ENCODE measurements at places on chromosomes 11 and 22.

- H3K27ac ChIP-seq: no peak overlapping the region
- H3K4me1 ChIP-seq: peaks cover 5% of the 10 kb centered on the region
- H3K4me3 ChIP-seq: no peak overlapping the region
- H3K27me3 ChIP-seq: no peaks in the 10 kb centered on the region
Measured at GRCh38 chr11:11969380-11970215, 38.8 kb downstream of the DKK3 start.

- no peaks in the 10 kb centered on the region for H3K27me3 ChIP-seq
- no peaks in the 10 kb centered on the region for H3K4me1 ChIP-seq
- no peak overlapping the region for H3K4me3 ChIP-seq
- no peaks in the 10 kb centered on the region for H3K36me3 ChIP-seq
Measured at GRCh38 chr11:108511851-108512474, 13.8 kb upstream of the POGLUT3 start.

GRCh38 chr11:117097389-117098268 is 599 bp downstream of the SIK3 start:
- H3K4me1 ChIP-seq: peaks cover 18% of the 10 kb centered on the region
- peak overlapping the region; percentile 90 for H3K4me3 ChIP-seq
- H3K27me3 ChIP-seq: no peaks in the 10 kb centered on the region
- H3K36me3 ChIP-seq: no peaks in the 10 kb centered on the region
- DNase-seq: no peak

- H3K27me3 ChIP-seq: peaks cover 3% of the 10 kb centered on the region
- DNase-seq: no peak
- H3K4me3 ChIP-seq: no peak overlapping the region
- no peaks in the 10 kb centered on the region for H3K36me3 ChIP-seq
Measured at GRCh38 chr11:76832361-76832760, 28.4 kb upstream of the ACER3 start.

- H3K4me1 ChIP-seq: peaks cover 11% of the 10 kb centered on the region
- no peak for DNase-seq
- H3K36me3 ChIP-seq: no peaks in the 10 kb centered on the region
- H3K27me3 ChIP-seq: no peaks in the 10 kb centered on the region
- H3K27ac ChIP-seq: no peak overlapping the region
Measured at GRCh38 chr22:46122980-46123693, 27.2 kb upstream of the PPARA start.

DNA sequence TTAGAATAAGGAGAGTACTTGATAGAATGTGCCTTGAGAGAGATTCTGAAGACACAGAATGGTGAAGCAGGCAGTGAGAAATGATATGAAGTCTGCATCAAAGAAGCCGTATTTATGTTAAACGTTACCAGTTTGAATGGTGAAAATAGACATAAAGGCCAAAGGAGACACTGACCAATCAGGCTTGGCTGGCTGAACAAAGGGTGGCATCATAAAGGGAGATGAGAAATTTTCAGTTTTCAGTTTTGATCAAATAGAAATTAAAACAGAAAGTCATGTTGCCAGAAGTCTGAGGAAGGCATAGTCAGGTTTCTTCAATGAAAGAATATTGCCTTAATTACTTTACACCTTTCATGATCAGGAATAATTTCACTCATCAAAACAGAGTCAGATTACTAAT is 6.6 kb downstream of the OR51F1 start:
- no peaks in the 10 kb centered on the region for H3K27me3 ChIP-seq
- no peaks in the 10 kb centered on the region for H3K4me1 ChIP-seq
- H3K27ac ChIP-seq: no peak overlapping the region

DNA sequence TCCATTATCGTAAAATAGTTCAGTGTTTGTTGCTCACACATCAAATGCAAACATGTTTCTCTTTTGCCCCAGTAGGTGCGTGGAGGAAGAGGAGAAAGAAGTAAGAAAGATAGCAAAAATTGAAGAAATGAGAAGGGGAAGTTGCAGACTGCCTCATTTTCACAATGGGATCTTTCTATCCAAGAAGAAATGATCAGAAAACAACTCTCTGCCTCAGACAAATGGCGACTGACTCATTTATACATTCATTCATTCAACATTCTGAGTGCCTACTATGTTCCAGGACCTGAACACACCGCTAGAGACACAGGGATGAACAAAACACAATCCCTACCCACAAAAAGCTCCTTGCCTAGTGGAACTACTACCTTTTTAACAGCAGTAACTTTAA is 367 bp downstream of the HPS5 start:
- H3K36me3 ChIP-seq: peaks cover 5% of the 10 kb centered on the region
- no peaks in the 10 kb centered on the region for H3K27me3 ChIP-seq
- H3K4me3 ChIP-seq: peak overlapping the region; percentile 84
- H3K27ac ChIP-seq: peak overlapping the region; percentile 95
- H3K4me1 ChIP-seq: peaks cover 12% of the 10 kb centered on the region

DNA sequence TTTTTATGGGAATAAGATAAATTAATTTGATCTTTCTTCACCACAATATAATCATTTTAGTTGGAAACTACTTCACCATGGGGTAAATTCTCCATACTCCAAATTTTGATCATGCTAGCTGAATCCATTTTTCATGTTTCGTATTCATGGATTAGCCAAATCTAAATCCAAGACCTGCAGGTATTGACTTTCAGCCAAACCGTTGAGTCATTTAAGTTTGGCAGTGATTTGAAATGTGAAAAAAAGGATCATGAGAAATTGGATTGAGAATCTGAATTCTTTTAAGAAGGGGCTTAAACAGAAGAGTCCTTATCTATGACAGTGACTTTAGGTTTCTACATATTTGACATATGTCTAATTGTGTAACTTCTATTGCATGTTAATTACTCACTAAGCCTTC is 5.3 kb downstream of the GAS2 start:
- DNase-seq: no peak
- no peak overlapping the region for H3K4me3 ChIP-seq
- H3K36me3 ChIP-seq: no peaks in the 10 kb centered on the region
- no peak overlapping the region for H3K27ac ChIP-seq
- peaks cover 14% of the 10 kb centered on the region for H3K4me1 ChIP-seq
- no peaks in the 10 kb centered on the region for H3K27me3 ChIP-seq

DNA sequence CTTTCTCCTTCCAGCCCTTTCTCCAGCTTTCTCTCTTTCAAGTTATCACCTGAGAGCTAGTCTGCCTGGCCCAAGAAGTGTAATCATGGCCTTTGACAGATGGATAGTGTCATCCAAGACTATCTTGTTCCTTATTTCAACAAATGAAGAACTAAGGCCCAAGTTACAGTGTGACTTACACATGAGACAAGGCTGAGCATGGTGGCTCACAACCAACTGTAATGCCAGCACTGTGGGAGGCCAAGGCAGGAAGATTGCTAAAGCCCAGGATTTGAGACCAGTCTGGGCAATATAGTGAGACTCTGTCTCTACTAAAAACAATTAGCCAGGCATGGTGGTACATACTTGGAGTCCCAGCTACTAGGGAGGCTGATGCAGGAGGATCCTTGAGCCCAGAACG is 3.7 kb upstream of the RANGAP1 start:
- peaks cover 12% of the 10 kb centered on the region for H3K4me1 ChIP-seq

DNA sequence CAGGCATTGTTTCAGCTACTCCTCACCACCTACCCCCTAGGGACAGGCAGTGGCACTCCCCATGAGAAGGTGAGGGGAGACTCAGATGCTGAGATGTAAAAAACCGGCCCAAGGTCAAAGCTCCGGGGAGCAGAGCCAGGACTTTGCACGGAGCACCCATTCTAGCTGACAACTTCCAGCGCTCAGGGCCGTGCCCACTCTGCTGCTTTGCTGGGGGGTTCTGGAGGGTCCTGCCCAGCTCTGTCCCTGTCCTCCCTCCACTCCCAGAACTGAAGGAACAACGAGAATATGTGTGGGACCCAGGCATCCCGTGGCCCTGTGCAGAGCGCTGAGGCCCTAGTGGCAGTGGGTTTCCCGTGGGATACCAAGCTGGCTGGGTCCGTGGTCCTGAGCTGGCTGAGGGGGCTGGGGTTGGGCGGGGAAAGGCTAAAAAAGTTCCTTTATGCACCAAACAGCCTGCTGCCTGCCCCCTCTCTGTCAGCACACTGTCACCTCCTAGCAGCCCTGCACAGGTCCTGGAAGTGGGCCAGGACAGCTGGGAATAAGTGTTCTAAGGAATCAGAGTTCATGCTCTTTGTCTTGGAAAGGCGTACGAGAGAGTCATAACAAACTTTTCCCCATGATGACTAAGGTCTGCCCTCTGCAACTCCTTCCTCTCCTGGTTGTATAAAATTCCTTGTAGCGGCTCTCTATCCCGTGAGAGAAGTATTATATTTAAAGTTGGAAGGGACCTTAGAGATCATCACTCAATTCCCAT is 1.9 kb downstream of the MS4A10 start:
- no peak overlapping the region for H3K4me3 ChIP-seq
- DNase-seq: peak; percentile 80
- H3K36me3 ChIP-seq: no peaks in the 10 kb centered on the region
- no peak overlapping the region for H3K27ac ChIP-seq
- no peaks in the 10 kb centered on the region for H3K27me3 ChIP-seq

- H3K36me3 ChIP-seq: no peaks in the 10 kb centered on the region
- no peaks in the 10 kb centered on the region for H3K27me3 ChIP-seq
- peaks cover 42% of the 10 kb centered on the region for H3K4me1 ChIP-seq
- no peak overlapping the region for H3K27ac ChIP-seq
- no peak overlapping the region for H3K4me3 ChIP-seq
Measured at GRCh38 chr22:37556710-37557109, 3.6 kb upstream of the CDC42EP1 start.

- H3K27ac ChIP-seq: no peak overlapping the region
- H3K36me3 ChIP-seq: no peaks in the 10 kb centered on the region
- H3K27me3 ChIP-seq: peaks cover 3% of the 10 kb centered on the region
Measured at GRCh38 chr22:30596886-30597285, 5.2 kb upstream of the PES1 start.
